ENCODE measurements at places on chromosomes 2 and 18.

- DNase-seq: peak; percentile 28
Measured at GRCh38 chr2:20544153-20544747, 97.4 kb downstream of the RHOB start.

GRCh38 chr2:150100336-150100735, 387.1 kb downstream of the RND3 start:
- DNase-seq: no peak

GRCh38 chr2:118987886-118988285, 45.9 kb downstream of the MARCO start:
- no peak for DNase-seq

GRCh38 chr2:129866391-129866790, 113.1 kb upstream of the RAB6C start:
- DNase-seq: no peak

DNA sequence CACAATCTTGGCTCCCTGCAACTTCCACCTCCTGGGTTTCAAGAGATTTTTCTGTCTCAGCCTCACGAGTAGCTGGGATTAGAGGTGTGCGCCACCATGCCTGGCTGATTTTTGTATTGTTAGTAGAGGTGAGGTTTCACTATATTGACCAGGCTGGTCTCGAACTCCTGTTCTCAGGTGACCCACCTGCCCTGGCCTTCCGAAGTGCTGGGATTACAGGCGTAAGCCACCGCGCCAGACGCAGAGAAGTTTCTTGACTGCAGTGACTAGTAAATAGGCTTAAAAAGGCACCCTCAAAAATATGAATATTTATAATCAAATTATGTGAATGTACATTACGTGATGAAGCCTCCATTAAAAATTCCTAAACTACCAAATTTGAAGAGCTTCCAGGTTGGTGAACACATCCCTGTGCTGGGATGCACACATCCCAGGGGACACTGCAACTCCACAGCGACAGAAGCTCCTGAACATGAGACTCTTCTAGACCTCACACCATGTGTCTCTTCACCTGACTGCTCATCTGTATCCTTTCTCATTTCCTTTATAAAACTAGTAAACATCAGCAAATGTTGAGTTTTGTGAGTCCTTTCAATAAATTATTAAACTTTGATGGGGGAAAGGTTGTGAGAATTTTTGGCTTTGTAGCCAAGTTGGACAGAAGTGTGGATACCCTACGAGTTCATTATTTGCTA, 203.3 kb upstream of the SPOPL start:
- no peak for DNase-seq

- no peak for DNase-seq
Measured at GRCh38 chr2:169711751-169712509, 17.7 kb downstream of the PHOSPHO2 start.

Data from right kidney (tissue), 9 donors.